ENCODE measurements at places on chromosomes 3 and 15. TPM values are rescaled to one million over a fixed set of nuclear protein-coding genes. Genes with fewer than 3 reads are reported as not detected.

Gene MYH15
- 0.15 TPM for total RNA-seq

Gene CACNA2D3
- not detected for total RNA-seq

Gene CCRL2
- total RNA-seq = 0.09 TPM

Gene CHDH
- 3.3 TPM for total RNA-seq

Gene TGM4
- total RNA-seq = 0.18 TPM

Gene MESP2
- total RNA-seq = 0.30 TPM

Gene WDR72
- total RNA-seq = 7.1 TPM

Gene TLR9
- total RNA-seq = 0.09 TPM

Gene GPR171
- total RNA-seq = not detected

Gene AAGAB
- total RNA-seq = 70.1 TPM

Gene FETUB
- total RNA-seq = not detected

Gene SOX14
- not detected for total RNA-seq

Gene ARNT2
- 13.6 TPM for total RNA-seq

Gene HTR3E
- total RNA-seq = not detected

Gene MUC4
- total RNA-seq = 0.07 TPM

Gene SLC24A5
- total RNA-seq = not detected

Gene RASGRF1
- total RNA-seq = 0.10 TPM

Gene SCAMP5
- 14.2 TPM for total RNA-seq

Gene CCDC9B
- total RNA-seq = 18.3 TPM

Gene BTD
- 14.3 TPM for total RNA-seq

Gene SAMMSON
- total RNA-seq = not detected

Gene LINGO1
- total RNA-seq = 9.3 TPM

Gene ASTE1
- total RNA-seq = 5.2 TPM

Gene CNBP
- 366 TPM for total RNA-seq

Gene ANKRD63
- 0.41 TPM for total RNA-seq

Gene CIB2
- total RNA-seq = 23.1 TPM

Gene STAB1
- total RNA-seq = 0.32 TPM
